Nucleus accumbens (tissue), 56 donors: ENCODE measurements at places on chromosomes 7 and 10.

GRCh38 chr10:128263891-128264688 is 137.9 kb upstream of the MKI67 start:
- DNase-seq: peak; percentile 37

- no peak for DNase-seq
These were observed 24.5 kb upstream of the C1GALT1 start for GRCh38 chr7:7157887-7158271.

DNA sequence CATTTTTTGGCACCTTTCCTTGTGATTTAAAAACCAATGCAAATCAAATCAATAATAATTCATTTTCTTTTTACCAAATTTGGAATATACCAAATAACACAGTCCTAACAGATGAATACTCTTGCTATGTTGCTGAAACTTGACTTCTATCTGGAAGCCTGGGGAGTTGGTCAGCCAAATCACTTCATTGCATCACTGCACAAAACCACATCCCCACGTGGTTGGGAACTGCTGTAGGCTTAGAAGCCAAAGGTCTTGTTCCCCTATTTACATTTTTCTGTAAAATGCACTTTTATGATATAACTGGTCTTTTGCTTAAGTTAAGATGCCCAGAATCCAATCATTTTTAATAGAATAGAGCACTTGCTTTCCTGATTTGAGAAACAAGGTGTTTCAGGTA is 15.2 kb downstream of the GPR85 start:
- no peak for DNase-seq

- no peak for DNase-seq
These were observed 125.8 kb downstream of the ANKRD7 start for GRCh38 chr7:118350260-118350659.

GRCh38 chr7:136000288-136000913 is 23.2 kb upstream of the MTPN start:
- no peak for DNase-seq
